ENCODE measurements at places on chromosomes 7 and 10.

- no peak for DNase-seq
Measured at GRCh38 chr10:69576334-69577011, 3.3 kb upstream of the NEUROG3 start.

DNA sequence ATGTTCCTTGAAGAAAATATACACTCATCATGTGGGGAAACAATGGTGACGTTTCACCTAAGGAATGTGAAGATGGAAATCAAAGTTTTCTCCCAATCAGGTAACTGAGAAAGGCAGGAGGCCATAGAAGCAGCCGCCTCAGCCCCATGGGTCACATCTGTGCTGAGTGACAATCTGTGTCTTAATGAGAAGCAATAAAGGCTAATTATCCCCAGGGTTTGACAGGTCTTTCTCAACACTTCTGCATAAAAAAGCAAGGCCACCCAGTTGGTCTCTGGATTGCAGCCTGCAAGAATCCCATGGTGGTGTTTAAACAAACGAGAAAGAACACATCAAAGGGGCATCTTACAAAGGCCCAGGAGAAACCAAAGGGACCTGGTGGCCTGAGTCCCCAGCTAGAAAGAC, 91.1 kb upstream of the TNS3 start:
- no peak for DNase-seq

DNA sequence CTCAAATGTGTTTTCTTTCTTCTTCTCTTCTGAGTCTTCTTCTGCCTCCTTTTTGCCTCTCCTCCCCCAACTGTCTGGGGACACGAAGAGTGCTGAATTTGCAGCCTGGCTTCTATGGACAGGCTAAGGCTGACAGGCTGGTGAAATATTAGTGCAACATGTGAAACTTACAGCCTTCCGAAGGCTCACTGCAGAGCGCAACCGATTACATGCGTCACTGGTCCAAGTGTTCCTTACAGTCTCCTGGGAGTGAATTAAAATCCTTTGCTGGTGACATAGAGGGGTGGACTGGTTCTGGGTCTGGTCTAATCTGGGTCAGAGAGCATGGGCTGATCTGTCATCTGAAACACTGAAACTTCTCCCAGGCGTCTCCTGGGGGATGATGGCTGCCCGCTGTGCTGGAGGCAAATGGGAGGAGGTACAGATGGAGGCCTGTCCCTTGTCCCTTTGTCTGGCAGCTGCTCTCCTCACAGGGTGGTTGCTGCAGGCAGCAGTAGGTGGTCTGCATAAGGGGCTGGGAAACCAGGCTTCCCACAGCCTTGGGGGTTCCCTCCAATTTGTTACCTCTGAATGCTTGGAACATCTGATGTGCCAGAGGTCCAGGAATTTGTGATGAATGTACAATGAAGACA, 143.8 kb upstream of the BMPER start:
- no peak for DNase-seq

DNA sequence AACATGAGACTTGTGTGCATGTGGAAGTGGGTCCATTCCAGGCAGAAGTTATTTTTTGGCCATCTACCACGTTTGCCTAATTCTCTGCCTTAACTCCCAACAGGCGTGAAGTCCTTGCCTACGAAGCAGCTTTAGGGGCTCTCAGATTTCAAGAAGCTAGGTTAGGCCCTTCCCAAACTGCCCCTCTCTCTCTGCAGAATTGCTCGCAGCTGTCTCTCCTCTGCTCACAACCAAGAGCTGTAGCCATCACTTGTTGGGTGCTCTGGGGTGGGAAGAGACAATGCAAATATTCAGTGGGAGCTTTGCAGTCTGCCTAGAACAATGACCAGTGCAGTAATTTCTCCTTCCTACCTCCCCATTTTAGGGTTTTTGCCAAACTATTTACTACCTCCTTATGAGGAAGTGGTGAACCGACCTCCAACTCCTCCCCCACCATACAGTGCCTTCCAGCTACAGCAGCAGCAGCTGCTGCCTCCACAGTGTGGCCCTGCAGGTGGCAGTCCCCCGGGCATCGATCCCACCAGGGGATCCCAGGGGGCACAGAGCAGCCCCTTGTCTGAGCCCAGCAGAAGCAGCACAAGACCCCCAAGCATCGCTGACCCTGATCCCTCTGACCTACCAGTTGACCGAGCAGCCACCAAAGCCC, 24.9 kb downstream of the CYP17A1 start:
- no peak for DNase-seq

DNA sequence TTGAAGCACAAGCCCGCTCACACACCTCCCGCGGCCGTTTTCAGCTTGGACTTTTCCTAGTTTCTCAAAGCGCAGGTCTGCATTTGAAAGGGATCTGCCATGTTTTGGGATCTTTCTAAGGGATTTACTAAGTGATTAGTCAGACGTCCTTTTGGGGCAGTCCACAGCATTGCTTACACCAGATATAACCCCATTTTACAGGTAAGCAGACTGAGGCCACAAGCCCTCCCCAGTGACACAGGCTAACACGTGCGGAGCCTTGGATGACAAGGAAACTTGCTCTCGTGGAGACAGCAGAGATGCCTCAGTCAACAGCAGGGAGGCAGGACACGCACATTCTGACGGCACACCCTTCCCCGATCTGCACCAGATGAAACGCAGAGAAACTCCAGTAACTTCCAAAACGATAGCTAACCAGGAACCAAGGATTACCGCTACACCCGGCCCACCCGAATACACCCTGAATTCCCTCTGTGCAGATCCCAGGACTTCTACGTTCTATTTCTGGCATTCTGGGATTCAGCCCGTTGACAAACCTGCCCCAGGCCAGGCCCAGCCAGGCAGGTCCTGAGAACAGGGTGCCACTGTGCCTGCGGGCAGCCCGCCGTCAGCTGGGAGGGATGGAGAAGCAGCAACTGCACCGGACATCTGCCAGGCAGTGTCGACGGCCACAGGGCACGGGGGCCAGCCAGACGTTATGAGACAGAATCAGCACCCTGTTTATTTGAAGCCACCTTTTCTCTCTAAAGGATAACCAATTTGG, 27.9 kb downstream of the FOXL3 start:
- no peak for DNase-seq

GRCh38 chr10:4652111-4653010, 173.6 kb upstream of the AKR1E2 start:
- DNase-seq, result no peak

DNA sequence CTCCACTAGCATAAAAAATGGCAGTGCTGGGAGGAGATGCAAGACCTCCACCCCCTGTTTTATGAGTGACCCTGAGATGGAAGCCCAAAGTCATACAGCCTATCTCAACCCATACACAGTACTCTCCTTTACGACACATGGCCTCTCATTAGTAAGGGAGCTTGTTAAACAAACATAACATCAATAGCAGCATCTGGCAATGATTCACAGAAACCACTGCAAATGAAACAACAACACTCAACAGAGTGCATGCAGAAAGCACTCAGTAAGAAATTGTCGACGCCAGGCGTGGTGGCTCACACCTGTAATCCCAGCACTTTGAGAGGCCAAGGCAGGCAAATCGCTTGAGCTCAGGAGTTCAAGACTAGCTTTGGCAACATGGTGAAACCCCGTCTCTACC, 27.5 kb upstream of the FIGNL1 start:
- DNase-seq, result no peak

- no peak for DNase-seq
Measured at GRCh38 chr7:85641331-85641730, 454.5 kb upstream of the SEMA3D start.

GRCh38 chr7:68929781-68930261, 668.5 kb upstream of the AUTS2 start:
- DNase-seq, result no peak

- DNase-seq, result no peak
Measured at GRCh38 chr10:95544783-95545500, 16.2 kb downstream of the SORBS1 start.

DNA sequence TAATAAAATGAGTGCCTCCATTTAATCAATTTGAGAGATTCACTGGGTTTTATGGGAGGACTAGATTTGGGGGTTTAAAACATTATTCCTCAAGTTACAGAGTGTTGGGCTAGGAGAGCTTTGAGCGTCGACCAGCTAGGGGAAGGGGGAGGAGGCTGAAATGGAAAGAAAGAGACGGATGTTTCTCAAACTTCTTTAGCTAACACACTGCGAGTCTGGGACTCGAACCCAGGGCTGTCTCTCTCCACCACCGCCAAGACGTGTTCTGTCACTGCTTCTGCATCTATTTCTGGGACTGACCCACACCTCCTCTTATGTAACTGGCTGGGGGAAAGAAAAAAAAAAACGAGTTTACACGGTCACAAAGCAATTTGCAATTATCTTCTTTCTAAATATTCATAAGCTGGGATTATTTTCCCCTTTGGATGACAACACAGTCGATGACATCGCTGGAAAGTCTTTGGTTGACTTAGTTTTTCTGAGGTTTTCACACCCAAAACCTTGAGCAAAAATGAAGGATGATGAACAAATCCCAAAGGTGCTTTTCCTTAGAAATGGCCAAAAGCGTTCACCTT, 27.2 kb downstream of the CHST15 start:
- DNase-seq, result no peak

GRCh38 chr10:24889639-24890038, 62.8 kb downstream of the PRTFDC1 start:
- no peak for DNase-seq

DNA sequence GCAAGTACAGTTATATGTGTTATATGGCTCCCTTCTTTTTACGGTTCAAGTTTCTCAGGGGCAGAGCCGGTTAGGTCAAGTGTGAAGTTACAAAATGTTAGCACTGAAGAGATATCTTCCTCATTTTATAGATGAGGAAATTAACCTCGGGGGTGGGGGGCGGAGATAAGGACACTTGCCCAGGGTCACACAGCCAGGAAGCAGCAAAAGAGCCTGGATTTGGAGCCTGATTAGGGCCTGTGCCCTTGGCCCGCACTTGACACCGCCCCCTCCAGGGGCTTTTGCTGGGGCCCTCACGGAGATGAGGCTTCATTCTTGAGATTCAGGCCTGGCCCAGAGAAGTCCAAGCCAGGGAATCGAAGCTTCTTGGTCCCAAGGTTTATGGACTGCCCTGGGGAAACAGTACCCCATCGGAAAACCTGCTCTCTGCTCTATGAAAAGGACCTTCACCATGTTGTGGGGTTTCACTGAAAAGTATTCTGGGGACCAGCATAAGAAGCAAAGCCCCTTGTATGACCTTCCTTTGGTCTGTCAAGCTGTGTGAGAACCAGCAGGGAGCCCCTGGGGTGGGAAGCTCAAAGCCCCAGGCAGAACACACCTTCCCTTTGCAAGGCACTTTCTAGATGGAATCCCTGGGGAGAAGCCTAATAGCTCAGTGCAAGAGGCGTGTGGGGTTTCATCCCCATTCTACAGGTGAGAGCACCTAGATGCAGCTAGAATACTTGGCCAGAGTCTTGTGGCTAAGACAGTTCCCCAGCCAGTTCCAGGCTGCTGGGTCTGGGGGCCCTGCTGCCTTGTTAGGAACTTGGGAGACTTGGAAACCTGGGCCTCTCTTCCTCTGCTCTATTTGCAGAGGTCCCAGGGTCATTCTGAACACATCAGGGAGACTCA, 21.9 kb downstream of the UNC5B start:
- DNase-seq, result no peak

Measured in activated CD4-positive, alpha-beta T cell treated with anti-CD3 and anti-CD28 coated beads, Interleukin-2, amount 50 U/mL, for 4 hours (primary cell).